CD8-positive, alpha-beta T cell (primary cell): ENCODE measurements at places on chromosomes 2 and 18.
A peak's percentile ranks its signal among the peaks of the same experiment; 100 is the strongest.

DNA sequence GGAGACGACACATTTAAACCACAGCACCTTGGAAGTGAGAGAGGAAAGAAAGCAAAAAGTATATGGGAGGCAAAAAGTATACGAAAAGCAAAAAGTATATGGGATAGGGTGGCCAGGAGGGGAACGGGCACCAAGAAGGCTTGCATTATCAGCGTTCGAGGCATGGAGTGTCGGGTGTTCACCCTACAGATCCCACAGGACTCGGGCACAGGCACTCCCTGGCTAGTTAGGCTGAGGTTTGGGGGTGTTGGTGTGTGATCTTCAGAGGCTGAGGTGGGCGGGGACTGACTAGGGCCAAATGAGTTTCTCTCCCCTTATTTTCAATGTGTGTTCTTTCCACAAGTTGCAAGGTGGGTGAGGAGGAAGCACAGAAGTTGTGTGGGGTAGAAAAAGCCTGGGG is 86.6 kb downstream of the EVA1A start:
- no peak for DNase-seq

DNA sequence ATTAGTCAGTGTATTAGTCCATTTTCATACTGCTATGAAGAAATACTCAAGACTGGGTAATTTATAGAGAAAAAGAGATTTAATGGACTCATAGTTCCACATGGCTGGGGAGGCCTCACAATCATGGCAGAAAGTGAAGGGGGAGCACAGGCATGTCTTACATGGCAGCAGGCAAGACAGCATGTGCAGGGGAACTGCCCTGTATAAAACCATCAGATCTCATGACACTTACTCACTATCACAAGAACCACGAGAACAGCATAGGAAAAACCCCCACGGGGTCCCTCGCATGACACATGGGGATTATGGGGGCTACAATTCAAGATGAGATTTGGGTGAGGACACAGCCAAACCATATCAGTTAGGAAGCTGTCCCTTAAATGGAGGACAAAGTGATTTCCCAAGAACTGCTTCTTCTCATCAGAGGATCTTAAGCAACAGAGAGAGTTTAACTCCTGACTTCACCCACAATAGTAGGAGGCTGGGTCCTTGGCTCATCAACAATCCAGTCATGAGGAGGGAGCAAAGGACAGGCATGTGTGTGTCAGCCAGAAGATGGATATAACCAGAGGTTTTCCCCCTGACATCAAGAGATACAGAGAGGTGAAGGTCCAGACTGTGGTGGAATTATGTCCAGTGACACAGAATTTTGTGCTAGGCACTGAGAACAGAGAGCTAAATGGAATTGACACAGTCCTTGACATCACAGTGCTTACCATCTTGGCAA is 203.8 kb upstream of the SH3BP4 start:
- no peak for DNase-seq

DNA sequence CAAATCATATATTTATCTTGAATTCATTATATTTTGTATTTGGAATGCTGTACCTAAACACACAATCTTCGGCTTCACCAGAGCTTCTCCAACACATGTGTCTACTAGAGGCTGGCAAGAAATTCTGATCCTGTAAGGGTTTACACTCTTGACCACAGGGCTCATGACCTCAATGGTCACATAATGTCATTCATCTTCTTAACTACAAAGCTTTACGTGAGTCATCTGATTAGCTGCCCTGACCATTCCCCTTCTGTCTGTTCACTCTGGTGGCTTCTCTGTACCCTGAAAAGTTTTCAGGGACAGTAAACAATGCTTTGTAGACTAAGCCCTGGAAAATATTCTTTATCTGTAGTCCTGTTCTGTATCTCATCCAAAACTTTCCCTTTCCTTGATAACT is 423.9 kb downstream of the CMPK2 start:
- DNase-seq = no peak

DNA sequence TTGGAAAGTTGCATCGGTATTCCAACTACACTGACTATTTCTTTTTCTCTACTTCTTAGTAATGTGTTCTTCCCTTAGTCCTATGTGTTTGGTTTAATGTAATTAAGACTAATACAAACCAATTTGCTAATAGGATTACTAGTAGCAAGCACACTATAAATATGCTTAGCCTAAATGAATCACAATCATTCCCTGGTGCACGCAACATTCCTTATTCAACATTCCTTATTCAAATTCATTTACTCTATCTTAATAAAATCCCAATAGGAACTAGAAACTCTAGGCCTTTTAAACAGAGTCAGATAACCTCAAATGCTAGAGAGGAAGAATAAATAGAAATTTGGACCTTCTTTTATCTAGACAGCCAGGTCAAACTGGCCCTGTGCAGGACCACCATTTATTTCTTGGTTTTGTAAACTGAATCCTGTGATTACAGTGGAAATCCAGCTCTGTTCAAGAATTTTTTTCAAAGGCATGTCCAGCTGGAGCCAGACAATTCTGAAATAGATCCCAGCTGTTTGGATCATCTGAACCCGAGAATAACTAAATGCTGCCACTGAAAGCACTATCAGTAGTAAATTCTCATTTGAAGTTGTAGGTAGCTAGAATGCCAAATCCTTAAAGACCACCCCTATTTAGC is 103.1 kb downstream of the PPP1R1C start:
- DNase-seq = no peak

DNA sequence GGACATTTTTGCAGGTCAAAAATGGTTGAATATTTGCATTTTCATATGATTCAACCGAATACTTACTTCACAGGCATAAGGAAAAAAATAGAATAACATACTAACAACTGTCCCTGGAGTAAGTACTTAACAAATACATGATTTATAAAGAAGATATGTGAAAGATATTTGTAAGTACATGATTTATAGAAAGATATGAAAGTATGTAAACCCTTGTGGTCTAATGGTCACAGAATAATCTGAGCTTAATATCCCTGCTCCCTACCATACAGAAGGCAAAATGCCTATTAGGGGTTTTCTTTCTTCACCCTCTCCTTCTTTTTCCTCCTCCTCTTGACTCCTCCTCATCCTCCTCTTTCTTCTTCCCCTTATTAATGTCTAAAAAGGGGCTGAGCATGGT is 20.6 kb upstream of the ACTR3 start:
- no peak for DNase-seq

- DNase-seq = no peak
Observed at GRCh38 chr18:3715231-3716080, 265.5 kb downstream of the TGIF1 start.

- DNase-seq = no peak
Observed at GRCh38 chr2:36287363-36288275, 68.0 kb upstream of the CRIM1 start.

DNA sequence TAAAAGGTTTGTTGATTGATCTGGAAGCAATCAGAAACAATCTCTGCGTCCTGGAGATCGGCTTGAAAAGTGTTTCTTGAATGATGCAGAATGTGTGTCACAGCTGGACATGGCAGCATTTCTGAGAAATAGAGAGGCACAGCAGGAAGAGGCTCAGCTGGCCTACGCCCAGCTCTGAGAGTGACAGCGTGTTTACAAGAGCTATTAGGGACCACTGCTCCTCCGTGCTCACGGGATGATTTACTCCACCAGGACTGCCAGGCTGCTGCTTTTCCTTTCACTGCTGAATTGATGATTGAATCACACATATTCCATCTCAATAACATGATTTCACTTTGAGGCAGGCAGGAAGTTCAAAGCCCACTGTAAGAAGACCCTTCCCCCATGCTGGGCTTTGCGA is 62.8 kb downstream of the GALNT14 start:
- DNase-seq = no peak

- DNase-seq = no peak
Observed at GRCh38 chr2:28650266-28650584, 101.4 kb upstream of the PPP1CB start.

DNA sequence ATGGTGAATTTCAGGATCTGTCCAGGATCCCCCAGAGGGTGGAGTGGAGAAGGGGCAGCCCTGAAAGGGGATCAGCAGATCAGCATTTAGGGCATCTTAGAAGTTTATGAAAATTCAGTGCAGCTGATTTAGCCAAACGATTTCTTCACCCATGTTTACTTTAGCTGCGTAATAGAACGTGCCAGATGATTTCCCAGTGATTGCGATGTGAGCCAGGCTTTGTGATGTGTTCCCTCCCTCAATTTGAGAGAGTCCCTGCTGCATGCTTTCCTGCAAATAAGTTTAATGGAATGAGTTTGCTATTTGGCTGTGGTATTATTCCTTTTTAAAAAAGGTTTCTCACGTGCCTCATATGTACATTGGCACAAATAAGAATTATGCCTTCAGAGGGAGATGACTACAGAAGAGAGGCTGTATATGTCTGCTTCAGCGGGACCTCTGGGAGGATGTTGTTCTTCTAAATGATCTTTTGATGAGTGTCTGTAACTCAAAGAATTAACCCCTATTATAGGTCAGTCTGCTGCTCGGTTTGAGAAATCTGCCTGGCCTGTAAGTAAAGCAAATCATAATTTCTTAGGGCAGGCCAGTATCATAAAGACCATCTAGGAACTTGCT is 111.9 kb downstream of the MRO start:
- DNase-seq = no peak

DNA sequence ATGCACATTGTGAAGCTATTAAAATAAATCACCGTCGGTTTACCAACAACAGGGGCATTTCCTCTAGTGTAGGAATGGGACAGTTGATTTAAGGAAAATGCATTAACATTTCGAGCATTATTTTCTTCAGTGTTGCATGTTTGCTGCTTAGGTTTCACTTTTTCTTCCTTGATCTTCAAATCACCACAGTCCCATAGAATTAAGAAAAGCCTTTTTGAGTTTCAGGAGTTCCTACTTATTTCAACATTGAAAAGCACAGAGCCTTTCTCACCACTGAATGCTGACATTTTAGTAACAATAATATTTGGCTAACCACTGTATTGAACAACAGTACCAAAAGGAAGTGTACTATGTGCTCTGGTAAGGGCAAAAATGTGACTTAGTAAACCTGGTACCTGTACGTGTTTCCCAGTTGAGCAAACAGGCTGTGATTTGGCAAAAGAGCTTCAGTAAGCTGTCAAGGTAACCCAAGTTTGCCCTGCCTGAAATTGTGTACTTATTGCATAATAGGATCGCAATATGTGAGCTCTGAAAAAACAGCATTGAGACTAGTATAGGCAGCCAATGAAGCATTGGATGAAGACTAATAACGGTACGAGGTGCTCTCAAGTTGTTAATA is 2.2 kb downstream of the LRRTM4 start:
- DNase-seq = no peak

DNA sequence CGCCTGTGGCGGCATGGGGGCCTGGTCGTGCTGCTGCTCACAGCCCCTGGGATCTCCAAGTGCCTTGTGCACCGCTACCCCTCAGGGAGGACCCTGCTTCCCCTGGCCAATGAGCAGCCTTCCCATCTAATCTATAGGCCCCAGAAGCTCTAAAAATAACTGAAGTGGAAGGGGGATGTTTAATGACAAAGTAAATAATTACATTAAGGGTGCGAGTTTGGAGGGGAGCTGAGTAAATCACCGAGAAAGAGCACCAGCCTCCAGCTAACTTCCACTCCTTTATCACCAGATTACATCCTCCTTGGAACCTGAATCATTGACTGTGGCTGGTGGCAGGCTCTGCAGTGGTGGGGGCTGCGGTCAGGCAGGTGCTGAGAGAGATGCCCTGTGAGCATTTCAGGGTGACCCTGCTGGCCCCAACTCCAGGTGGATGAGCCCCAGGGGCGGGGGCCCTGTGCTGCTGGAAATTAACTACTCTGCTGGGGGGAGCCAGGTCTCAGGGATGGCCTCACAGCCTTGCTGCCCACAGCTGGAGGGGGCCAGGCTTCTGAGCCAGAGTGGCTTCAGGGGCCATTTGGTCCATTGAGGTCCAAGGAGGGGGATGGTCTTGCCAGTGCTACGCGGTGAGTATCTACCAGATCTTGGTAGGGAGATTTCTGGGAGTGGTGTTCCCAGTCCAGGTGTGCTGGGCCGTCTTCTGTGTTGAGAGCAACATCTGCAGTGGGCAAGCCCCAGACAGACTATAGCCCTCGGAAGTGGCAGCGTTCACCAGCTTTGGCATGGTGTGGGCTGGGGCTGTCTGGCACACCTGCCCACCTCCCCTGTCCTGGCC is 74.2 kb downstream of the GLI2 start:
- DNase-seq = no peak

DNA sequence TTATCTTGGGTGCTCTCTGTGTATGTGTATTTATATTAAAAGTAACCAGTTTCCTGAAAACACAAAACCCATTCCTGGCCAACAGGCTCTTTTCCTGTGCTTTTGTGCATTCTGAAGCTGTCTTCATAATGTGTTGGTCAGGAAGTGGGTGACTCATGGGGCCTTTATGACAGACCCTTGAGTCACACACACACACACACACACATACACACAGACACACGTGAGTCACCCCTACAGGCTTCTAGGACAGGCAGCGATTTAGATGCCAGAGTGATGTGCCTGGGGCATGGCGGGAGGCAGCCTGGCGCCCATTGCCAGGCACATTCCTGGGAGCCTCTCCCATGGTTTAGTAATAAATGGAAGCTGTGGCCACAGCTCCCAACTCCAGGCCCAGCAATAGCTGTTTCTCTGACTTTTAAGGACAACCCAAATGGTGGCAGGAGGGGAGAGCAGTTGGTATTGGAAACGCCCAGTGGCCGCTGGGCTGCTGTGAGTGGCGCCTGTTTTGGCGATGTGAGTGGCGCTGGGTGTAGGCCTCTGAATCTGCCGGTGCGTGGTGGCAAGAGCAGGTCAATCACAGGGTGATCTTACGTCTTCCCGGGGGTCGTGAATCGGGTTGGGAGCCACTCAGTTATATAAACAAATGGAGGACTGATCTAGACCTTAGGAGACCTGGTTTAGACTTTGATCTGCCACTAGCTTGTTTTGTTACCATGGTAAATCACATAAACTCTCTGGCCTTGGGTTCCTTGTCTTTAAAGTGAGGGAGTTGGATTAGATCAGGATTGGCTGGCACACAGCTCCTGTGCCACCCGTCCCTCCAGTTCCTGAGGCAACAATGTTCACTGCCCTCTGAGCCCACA is 150.7 kb upstream of the DLX2 start:
- peak; percentile 41 for DNase-seq
